Iris pigment epithelial cell (primary cell): ENCODE measurements at places on chromosomes 7 and 10.

DNA sequence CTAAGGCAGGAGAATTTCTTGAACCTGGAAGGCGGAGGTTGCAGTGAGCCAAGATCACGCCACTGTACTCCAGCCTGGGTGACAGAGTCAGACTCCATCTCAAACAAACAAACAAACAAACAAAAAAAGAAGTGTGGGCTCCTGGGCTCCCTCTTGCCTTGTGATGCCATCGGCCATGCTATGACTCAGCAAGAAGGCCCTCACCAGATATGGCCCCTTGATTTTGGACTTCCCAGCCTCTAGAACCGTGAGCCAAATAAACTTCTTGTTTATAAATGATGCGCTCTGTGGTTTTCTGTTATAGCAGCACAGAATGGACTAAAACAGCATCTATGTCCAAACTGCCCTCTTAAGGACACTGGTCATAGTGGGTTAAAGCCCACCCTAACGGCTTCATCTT is 29.9 kb upstream of the RHEB start:
- DNase-seq = no peak

GRCh38 chr7:112556633-112557032 is 75.8 kb downstream of the LSMEM1 start:
- no peak for DNase-seq

DNA sequence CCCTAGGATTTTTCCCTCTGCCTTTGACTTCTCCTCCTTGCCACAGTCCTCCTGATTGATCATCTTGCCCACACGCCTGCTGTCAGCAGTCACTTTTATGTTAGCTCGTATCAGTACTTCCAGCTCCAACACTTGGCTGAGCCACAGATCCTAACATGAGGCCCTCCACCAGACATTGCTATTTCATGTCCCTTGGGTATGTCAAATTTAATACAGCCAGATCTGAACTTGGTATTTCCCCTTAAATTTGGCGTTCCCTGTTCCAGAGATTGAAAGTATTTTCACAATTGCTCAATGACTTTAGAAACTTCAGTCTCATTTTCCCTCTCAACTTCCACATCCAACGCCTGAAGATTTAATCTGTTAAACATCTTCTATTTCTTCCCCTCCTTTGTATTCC is 140.4 kb downstream of the RNLS start:
- no peak for DNase-seq

DNA sequence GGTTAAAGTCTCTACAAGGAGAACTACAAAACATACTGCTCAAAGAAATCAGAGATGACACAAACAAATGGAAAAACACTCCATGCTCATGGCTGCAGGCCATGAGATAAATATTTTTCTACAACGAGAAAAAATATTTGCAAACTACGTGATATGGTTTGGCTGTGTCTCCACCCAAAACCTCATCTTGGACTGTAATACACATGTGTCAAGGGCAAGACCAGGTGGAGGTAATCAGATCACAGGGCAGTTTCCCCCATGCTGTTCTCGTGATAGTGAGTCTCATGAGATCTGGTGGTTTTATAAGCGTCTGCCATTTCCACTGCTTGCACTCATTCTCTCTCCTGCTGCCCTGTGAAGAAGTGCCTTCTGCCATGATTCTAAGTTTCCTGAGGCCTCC is 57.8 kb downstream of the COA1 start:
- peak; percentile 16 for DNase-seq

DNA sequence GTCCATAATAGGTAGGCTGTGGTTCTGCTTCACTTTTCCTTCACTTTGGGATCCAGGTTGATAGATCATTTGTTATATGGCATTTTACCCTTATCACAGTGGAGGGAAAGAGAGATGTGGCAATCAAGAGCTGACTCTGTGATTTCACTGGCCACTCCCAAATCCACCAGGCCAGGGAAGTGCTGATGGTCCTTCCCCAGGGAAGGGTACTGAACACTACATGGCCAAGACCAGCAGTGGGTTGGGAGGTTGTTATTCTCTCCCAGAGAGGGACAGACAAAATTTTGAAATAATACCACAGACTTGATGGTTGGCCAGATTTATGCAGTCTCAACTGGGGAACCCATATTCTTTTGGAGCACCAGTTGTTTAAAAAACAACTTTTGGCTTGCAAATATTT is 102.5 kb downstream of the SND1 start:
- no peak for DNase-seq

- DNase-seq = no peak
These were observed 195.8 kb downstream of the RPS24 start for GRCh38 chr10:78229489-78229888.

- DNase-seq = no peak
These were observed 31.4 kb upstream of the FRMD4A start for GRCh38 chr10:14362104-14362503.

GRCh38 chr10:23314835-23315239 is 29.8 kb downstream of the C10orf67 start:
- peak; percentile 85 for DNase-seq

GRCh38 chr10:96017191-96017687 is 26.1 kb upstream of the CCNJ start:
- peak; percentile 50 for DNase-seq

DNA sequence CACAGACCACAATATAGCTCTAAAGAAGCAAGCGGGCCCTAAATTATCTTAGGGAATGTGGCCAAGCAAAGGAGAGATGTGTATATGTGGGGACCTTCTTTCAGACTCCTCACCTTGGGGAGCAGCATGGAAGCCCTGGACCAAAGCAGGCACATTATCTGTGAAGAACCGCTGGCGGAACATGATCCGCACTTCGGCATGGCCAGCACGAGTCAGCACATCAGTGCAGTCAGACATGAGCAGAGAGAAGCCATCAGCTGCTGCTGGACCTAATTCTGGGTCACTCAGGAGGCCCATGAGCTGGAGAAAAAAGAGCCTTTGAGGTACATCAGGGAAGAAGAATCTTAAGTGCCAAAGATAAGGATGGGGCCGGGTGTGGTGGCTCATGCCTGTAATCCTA is 14.0 kb downstream of the ZDHHC16 start:
- no peak for DNase-seq

DNA sequence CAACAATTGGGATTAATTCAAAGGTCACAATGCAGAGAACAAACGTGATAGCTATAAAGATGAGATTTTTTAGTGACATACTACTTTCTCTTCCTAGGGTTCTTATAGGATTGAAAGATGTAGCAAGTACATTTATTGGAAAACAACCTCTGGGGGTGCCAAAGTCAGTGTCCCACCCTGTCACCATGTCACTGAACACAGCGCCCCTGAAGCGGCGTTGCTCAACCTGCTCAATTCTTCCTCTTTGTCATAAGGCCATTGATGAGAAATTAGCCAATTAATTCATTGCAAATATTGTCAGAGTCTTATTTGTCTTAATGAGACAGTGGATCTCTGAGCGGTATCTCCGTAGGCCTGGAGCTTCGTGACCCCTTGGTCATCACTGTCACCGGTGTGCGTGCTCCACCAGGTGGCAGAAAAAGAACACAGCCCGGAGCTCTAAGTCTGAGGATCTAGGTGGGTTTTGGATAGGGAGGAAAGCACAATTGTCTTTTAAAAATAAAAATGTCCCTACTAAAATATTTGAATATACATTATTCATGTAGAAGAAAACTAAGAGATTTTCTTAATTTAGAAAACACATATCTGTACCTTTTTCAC is 362.6 kb downstream of the PAXIP1 start:
- DNase-seq = no peak

DNA sequence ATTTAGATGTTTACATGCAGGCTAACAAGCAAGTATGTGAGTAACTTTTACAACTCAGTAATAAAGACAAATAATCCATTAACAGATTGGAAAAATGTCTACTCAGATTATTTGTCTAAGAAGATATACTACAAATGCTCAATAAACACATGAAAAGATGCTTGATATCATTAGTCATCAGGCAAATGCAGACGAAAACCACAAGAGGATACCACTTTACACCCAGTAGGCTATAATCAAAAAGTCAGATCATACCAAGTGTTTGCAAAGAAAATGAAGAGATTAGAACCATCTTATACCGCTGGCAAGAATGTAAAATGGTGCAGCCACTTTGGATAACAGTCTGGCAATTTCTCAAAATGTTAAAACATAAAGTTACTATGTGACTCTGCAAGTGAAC is 84.1 kb downstream of the MALSU1 start:
- DNase-seq = peak; percentile 79

GRCh38 chr7:3616306-3616705 is 315.3 kb downstream of the SDK1 start:
- no peak for DNase-seq

- DNase-seq = peak; percentile 80
These were observed 29.7 kb downstream of the VIM start for GRCh38 chr10:17257466-17258321.

DNA sequence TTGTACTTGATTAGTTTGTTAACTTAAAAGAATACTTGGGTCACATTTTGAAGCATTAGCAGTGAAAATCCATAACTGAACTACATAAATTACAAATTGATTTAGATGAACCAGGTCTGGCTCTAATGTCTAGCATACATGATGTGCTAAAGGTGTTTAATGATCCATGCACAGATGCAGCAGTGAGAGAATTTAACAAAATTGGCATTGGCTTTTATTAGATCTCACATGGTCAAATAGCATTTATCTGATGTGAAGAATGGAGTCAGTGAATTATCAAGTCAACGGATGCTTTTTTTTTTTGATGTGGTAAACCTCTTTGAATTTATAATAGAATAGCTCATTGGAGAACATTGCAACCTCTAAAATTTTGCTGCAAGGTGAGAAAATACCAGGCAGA is 293.0 kb upstream of the POT1 start:
- DNase-seq = no peak

- no peak for DNase-seq
These were observed 105.6 kb upstream of the GPR26 start for GRCh38 chr10:123560301-123561140.

DNA sequence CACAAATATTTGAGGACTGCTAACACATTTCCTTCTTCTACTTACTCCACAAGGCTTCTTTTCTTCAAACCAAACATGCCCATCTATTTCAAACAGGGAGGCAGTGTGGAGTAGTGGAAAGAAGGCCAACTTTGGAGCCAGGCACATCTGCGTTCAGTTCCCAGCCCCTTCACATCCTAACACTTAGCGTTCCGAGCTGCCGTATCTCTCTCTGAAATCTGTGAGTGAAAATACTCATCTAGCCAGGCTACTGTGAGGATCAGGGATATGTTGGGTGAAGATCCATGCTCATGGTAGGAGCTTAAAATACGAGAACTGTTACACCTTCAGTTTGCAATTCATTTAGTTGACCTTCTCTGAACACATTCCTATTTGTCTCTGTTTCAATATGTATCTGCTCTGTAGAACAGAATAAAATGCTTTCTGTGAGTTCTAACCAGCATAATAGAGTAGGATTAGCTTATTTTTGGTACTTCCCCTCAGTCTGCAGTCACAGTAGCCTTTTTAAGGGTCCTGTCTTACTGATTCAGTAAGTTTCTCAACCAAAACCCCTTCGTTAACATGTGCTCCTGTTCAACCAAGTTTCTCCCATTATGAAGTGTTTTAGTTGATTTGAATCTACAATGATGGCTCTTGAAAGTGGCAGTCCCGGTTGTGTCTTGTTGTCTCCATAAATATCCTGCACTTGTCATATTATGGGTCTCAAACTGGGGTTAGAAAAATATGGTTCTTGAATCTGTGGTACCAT is 3.3 kb upstream of the MEST start:
- no peak for DNase-seq

GRCh38 chr10:37868796-37869195 is 11.4 kb upstream of the ZNF248 start:
- no peak for DNase-seq
